DMS153 (cell line): ENCODE measurements at places on chromosomes 7 and 10.

GRCh38 chr7:120927454-120928103, 23.0 kb upstream of the ING3 start:
- DNase-seq: no peak

DNA sequence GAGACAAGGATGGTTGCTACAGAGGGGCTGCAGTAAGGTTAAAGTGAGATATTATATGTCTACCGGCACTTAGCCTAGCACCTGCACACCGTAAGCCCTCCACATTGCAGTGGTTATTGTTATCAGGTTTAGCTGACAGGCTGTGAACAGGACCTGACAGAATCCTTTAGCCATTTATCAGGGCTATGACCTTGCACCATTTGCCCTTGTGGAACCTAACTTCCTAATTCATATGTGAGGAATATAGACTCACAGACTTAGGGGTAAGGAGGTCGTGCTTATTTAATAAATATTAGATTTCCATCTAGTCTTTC, 10.1 kb downstream of the NCOA4 start:
- DNase-seq: no peak

DNA sequence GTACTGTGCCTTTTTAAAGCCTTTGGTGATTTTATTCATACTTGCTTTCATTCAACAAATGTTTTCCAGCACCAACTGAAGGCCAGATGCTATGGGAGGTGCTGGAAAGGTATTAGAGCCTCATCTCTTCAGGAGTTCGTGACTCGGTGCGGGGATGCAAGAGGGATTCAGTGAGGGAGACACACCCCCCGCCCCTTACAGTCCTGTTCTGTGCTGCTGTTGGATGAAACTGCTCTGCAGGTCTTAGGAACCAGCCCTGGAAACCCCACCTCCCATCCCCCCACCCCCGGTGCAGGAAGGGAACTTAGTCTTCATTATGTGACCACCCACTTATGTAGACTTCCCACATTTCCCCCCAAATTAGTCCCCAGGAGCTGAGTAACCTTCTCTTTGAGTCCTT, 110.4 kb downstream of the INSYN2A start:
- DNase-seq: no peak

GRCh38 chr7:157519798-157520244, 183.0 kb downstream of the DNAJB6 start:
- no peak for DNase-seq

DNA sequence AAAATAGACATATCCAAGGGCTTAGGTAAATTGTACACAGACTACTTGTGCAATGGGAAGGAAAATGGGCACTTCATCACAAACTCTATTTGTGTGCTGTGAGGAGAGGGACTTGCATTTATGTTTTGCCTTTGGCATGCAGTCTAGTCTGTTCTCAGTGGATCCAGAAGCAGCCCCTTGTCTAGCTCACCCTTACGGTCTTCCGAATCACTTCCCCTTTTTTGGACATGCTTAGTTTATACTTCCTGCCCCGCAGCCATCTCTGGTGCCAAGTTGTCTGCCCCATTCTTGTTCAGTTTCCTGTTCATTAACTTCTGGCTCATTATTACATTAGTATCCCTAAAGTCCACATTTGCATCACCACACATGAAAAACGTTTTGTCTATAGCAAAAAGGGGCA, 161.6 kb downstream of the NRCAM start:
- no peak for DNase-seq

- DNase-seq: no peak
Measured at GRCh38 chr7:121079425-121080169, 91.1 kb downstream of the CPED1 start.

GRCh38 chr7:157428554-157428945, 91.7 kb downstream of the DNAJB6 start:
- DNase-seq: no peak
